CD4-positive, alpha-beta T cell treated with Interleukin-10 for 1 hour (primary cell): ENCODE measurements at places on chromosomes 2 and 18.

DNA sequence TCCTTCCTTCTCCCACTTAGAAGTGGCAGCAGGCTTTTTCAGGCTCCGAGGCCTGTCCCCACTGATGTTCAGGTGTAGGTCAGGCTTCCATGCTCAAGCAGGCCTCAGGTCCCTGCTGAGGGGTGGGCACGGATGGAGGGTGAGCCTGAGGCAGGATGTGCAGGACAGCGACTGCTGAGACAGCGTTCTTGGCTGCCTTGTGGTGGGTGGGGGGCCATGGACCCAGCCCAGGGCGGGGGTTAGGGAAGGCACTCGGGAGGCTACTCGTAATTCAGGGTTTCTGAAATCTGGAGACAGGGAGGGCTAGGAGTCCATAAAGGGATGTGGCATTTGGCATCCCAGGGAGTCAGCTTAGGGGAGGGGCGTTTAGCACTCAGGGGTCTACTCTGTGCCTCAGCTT, 30.3 kb downstream of the COLEC11 start:
- no peak for DNase-seq

DNA sequence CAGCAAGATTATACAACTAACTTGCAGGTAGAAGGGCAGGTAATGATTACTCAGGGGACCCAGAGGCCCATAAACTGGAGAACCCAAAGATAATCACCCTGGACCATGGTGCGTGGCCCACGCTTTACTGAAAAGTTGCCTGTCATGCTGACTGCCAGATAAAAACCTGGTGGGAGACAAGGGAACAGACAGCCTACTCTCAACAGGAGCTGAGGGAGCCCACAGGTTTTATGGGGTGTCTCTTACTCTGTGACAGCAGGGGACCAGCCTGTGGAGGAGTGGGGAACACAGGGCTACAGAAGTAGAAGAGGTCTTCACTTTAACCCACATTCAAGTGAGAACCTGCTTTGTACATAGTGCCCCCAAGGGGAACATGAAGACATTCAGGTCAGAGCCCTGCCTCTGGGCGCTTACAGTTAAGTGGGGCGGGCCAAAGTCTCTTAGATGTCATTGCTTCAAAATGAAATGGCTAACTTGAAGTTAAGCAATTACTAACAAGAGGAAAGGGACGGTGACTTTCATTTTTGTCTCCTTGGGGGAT, 60.4 kb downstream of the DHRS9 start:
- DNase-seq: no peak

GRCh38 chr2:24866946-24867345, 53.1 kb downstream of the ADCY3 start:
- DNase-seq: no peak

- no peak for DNase-seq
Measured at GRCh38 chr2:159617646-159618045, 1.3 kb upstream of the BAZ2B start.

DNA sequence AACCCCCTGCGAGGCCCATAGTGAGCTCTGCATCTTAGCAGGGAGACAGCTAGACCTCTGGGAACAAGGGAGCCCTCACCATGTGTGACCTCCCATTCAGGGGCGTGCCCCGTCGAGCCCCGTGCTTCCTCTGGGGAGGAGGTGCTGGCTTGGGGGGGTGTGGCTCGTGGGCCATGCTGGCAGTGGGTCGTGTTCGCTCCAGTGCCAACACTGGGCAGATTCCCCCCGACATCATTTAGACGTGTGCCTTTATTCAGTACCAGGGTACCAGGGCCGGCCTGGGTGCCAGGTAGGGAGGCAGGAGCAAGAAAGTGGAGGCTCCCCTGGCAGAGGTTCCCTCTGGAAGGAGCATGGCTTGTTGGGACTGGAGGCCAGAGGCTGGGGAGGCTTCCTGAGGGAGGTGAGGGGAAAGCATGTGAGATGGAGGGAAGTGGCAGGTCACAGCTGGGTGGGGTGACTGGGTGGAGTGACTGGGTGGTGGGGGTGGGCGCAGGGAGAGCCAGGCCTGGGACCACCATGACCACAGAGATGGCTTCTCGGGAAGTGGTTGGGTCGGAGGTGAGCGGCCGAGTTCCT, 15.2 kb downstream of the GPC1 start:
- no peak for DNase-seq

- no peak for DNase-seq
Measured at GRCh38 chr18:51149670-51150069, 47.8 kb downstream of the MEX3C start.

GRCh38 chr2:72134408-72134996, 13.2 kb downstream of the CYP26B1 start:
- DNase-seq: no peak

DNA sequence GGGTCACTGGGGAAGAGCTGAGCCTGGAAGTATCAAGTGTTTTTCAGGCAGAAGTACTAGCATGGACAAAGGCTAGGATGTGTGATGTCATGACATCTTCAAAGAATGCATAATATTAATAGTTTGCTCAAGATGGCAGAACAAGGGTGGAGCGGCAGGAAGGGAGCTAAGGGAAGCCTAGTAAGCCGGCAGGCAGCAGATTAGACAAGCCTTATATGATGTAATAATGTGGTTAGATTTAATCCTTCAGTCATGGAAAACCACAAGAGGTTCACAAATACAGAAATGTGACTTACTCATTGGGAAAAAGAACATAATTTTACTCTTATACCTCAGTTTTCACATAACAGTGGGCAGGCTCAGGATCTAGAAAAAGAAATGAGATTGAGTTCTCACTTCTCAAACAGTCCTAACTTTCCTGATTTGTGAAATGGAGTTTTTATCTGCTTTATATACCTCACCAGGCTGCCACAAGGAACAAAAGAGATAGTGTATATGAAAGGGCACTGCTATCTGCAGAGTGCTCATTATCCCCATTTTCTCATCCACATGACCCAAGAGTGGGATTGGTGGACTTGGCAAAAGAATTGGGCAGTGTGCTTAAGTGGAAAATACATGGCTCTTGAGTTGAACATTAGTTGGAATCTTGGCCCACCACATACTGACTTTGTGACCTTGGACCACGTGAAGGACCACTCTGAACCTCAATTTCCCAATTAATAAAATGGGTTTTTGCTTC, 89.1 kb upstream of the LHCGR start:
- DNase-seq: no peak
